HepG2 (cell line): ENCODE measurements at places on chromosomes 16 and 17.

GRCh38 chr17:13746404-13746803 is 144.7 kb upstream of the HS3ST3A1 start:
- no peak for DNase-seq

DNA sequence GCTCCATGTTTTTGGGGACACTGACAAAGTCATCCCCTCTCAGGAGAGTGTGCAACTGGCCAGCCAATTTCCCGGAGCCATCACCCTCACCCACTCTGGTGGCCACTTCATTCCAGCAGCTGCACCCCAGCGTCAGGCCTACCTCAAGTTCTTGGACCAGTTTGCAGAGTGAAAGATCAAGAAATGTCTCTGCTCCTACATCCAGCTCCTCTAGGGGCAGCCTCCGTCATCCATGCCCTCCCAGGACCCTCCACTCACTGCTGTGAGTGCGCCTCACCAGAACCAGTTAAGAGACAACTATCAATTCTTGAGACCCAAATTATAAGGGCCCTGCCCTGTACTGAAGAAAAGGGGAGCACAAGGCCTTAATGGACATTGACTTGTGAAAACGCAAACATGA is 1.1 kb downstream of the OVCA2 start:
- DNase-seq: no peak

DNA sequence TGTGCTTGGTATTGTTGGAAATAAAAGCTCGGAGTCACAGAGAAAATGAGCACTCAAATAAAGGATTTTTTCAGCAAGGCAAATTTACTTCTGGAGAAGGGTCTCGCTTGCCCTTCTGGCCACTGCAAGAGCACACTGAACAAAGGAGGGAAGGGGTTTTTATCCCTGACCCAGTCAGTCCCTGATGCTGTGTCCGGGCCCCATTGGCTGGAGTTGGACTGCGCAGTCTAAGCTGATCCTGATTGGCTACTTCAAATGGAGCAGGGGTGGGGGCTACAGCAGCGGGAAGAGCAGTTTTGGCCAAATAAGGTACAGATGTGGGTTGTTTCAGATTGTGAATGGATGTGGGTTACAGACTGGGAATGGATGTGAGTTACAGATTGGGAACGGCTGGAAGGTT is 4.3 kb upstream of the NLRP1 start:
- DNase-seq: no peak

DNA sequence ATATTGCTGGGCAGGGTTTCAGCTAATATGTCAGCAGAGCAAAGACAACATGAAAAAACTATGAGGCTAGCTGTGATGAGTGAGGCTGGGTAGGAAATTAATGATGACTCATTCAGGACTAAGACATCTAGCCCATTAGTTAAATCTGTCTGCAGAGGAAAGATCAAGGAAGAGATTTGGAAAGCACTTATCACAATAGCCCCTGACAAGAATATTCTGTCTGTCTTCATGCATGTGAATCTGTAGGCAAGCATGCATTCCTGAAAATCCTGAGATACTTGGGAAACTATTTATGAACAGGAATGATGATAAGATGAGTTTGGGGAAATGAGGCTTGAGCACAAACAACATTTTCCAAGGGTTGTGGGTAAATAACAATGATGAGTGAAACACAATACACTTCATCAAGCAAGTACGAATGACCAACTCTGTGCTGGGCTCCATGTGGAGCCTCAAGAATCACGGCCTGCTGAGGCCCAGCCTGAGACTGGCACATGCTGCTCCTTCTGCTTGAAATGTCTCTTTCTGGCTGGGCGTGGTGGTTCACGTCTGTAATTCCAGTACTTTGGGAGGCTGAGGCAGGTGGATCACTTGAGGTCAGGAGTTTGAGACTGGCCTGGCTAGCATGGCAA is 96.5 kb upstream of the ASIC2 start:
- DNase-seq: no peak

- DNase-seq: no peak
Observed at GRCh38 chr17:4201226-4201625, 58.2 kb downstream of the CYB5D2 start.

DNA sequence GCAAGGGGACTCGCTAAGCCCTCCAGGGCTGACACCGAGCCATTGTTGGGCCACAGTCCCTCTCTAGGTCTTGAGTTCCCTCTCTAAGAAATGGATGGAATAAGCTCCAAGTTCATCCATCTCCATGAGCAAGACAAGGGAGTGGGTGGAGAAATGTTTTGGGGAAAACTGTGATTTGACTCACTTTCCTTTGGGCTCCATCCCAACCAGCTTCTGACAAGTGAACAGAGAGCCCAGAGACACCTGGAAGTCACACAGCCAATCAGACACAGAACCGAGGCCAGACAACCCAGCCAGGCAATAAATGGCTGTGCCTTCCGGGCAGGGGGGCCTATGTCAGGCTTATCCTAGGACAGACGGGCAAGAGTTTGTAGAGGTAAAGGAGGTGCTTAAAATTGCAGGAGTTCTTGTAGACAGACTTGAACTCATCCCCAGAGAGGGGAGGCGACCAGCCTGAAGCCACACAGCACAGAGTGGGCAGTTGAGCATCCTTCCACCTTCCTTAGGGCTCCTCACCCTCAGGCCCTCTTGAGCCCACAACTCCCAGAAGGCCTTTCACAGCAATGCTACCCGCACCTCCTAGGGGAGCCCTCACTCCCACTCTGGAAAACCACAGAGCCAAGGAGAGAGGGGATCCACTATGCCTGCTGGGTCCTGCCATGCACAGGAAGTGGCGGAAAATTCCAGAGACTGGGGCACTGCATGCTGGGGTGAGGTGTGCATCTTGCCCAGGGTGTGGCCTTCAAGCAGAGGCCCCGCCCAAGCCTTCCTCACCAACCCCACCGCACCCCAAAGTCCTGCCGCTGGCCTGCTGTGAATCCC is 9.5 kb upstream of the FAM83G start:
- no peak for DNase-seq

GRCh38 chr17:64411999-64412771 is 21.5 kb upstream of the PECAM1 start:
- DNase-seq: no peak

DNA sequence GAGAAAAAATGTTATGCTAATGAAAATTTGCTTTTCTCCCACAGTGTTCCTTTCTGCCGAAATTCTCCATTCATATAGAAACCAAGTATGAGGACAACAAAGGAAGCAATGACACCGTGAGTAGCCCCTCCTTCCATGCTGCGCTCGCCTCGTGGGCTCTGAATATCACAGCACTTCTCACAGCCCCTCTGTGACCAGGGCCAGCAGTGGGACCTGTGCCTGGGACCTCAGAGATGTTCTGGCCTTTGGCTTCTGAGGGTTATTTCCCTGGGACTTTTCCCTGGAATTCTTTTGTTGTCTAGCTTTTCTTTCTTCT is 139.6 kb upstream of the NOL11 start:
- DNase-seq: no peak

DNA sequence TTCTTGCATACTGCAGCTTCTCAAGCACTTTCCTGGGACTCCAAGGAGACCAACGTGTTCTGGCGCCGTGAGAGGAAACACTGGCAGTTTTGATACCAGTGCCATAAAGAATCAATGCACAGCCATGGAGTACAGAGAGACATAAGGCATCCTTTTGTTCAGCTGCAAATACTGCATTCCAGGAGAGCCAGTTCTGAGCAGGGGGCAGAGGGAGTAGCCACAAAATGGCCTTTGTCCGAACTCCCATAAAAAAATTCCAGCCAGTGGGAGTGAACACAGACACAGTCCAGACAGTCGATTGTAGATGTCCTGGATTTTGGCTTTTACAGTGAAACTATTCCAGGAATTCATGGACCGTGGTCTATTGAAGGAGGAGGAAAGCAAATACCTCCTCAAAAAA is 36.2 kb upstream of the TEKT3 start:
- peak; percentile 89 for DNase-seq

DNA sequence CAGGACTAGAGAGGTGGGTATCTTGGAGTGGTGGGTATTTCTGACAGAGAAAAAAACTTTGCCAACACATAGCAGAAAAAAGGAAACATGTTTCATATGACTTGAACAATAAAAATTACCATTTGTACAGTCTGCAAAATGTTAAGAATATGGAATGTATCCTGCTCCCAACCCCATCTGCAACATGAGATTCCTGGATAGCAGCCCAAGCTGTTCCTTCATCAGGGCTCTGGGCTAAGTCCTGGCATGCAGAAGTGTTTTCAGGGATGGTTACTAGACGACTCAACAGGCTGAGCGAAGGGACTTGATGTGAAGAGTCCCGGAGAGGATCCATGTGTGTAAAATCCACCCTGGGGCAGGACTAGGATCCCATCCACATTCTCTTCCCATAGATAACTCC is 121.0 kb upstream of the IRX3 start:
- DNase-seq: no peak

DNA sequence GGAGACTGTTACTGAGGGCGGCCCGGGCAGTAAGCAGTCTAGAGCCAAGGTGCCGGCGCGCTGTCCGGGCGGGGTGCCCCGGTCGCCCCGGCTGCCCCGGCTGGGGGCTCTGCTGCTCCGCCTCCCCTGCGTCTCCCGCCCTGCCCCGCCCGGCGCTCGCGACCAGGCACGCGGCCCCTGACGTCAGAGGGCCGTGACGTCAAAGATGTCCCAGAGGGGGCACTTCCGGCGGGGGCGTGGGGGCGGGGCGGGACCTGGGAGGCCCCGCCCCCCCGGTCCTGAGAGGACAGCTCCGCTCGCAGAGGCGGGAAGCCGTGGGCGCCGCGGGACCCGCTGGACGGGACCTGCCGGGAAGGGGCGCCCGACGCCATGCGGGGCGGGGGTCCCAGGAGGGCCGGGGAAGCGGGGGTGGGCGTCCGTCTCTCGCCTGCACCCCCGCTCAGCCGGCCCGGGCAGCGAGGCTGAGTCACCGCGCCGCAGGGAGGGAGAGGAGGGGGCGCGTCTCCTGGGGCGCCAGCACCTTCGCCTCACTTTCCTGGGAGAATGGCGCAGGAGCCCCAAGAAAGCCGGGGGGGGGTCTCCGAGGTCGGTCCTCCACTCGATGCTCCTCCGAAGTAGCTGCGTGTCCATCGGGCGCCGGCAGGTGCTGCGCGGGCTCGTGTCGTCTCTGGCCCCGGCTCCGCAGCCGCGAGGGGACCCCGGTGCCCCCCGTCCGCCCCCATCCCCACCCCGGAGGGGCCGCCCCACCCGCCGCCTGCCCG is 4.4 kb upstream of the HIC1 start:
- DNase-seq: no peak

DNA sequence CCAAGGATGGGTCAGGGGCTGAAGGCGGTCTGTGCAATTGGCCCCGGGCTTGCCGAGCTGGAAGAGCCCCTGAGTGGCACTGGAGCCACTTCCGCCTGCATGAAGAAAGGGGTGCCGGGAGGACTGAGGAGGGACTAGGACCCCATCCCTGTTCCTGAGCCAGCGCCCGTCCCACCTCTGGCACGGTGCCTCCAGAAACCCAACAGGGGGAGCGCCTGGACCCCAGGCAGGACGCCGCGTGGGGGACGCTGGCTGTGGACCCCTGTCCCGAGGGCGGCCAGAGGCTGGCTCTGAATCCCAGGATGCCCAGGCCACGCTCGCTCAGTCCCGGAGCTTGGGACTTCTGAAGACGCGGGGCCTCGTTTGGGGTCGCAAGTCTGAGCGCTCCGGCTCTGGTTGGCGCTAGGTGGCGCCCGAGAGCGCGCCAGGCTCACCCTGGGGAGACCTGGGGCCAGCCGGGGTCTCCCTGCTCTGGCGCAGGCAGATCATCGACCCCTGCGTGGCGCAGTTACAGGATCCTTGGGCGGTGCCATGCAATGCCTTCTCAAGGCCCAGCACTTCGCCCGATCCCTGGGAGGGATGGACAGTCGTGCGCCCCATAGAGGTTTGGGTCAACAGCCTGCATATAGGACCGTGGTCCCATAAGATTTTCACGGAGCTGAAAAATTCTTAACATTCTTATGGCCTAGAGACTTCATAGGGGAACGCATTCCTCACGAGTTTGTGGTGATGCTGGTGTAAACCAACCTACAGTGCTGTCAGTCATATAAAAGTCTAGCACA is 58.5 kb upstream of the CREBBP start:
- peak; percentile 66 for DNase-seq

DNA sequence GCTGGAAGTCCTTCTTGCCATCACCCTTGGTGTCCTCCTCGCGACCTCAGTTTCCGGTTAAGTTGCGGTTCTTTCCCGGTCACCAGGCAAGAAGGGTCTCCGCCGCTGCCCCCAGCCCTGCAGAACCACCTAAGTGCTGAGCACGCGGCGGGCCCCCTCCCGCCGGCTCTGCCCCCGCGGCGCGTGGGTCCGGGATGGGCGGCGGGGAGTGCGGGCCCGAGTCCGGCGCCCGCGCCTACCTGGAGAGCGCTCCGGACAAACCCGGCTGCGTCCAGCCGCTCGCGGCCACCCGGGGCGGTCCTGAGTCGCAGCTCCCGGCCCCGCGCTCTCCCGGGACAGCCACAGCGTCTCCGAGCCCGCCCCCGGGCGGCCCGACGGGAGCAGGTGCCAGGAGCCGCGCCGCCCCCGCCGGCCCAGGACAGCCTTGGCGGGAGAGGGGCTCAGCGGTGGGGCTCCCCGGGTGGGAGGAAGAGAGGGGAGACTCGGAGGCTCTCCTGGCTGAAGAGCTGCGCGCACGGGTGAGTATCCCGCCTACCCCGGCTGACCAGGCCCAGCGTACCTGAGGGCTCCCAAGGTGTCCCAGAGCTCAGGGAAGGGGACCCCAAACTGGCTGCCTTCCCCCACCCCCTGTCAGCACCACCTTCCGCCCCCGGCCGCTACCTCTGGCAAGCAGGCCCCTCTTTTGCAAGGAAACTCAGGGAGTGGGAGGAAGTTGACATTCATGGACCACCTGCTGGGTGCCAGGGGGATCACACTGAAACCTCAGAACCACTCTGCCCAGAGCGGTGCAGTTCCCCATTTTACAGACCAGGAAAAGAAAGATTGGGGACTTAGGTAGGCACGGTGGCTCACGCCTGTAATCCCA is 22.2 kb upstream of the C17orf113 start:
- no peak for DNase-seq

- peak; percentile 75 for DNase-seq
Observed at GRCh38 chr17:46002311-46002972, 3.4 kb downstream of the STH start.

DNA sequence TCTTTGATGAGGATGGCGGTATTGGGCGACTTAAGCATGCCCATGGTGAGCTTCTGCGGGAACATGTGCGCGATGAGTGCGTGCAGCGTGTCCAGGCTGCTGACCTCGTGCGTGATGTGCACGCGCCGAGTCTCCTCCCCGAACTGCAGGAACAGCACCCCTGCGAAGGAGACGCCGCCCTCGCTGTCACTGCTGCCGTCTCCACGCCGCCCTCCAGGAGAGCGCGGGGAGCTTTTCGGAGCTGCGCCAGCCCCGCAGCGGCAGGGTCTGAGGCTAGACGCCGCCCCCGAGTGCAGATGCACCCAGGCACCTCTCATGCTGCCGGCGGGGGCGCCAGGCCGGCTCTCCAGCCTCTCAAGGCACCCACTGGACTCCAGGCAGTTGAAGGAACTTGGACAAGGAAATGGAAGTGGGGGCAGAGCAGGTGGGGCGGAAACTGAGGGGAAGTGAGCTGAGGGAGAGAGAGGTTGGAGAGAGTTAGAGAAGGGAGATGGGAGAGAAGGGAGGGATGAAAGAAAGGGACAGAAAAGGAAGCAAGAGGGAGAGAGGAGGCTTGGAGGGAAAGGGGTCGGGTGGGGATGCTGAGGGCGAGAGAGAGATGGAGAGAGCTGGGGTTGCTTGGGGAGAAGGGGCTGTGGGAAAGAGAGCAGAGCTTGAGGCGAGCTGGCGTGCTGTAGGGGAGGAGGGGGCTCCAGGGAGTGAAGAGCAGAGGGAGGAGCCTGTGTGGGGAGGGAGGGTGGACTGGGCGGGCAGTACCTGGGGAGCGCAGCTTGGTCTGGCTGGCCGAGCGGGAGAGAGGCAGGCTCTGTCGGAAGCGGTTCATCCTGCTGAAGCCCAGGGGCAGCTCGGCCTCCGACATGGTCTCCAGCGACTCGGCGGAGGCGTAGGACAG is 42.1 kb downstream of the SRCIN1 start:
- DNase-seq: no peak
